ENCODE measurements at places on chromosomes 12 and 14.

DNA sequence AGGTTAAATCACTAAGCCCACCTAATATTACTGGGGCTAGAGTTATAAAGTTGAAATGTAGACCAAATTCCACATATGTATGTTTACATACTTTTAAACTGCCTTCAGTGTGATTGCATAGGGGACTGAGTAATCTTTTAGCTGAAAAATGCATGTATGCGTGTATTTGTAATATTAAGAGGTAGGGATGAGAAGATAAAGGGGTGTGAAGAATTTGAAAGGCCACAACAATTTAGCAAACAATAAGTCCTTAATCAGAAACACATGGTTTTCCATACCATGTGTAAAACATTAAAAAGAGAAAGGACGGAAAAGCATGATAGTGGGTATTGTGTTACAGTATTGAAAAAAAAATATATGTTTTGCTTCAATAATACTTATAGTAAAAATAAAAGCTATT is 919.9 kb upstream of the FLRT2 start:
- DNase-seq = no peak

GRCh38 chr14:106844608-106845285 is 1318.4 kb downstream of the TMEM121 start:
- peak; percentile 75 for DNase-seq

- DNase-seq = no peak
These were observed 19.4 kb downstream of the ZFYVE21 start for GRCh38 chr14:103735022-103735421.

GRCh38 chr14:60648934-60649874 is at the start of gene SIX1:
Gene SIX1, minus strand, starts transcription at chr14:60649477. Its CDS starts 288 bp downstream, at chr14:60649189.
- DNase-seq = peak; percentile 67

- DNase-seq = no peak
These were observed 398.7 kb upstream of the DDHD1 start for GRCh38 chr14:53551862-53552261.

- DNase-seq = no peak
These were observed 72.0 kb downstream of the C12orf56 start for GRCh38 chr12:64318605-64319004.

GRCh38 chr14:95482627-95483308 is 33.7 kb downstream of the SYNE3 start:
- no peak for DNase-seq

- DNase-seq = no peak
These were observed 283.5 kb downstream of the ZFP36L1 start for GRCh38 chr14:68509188-68509983.

DNA sequence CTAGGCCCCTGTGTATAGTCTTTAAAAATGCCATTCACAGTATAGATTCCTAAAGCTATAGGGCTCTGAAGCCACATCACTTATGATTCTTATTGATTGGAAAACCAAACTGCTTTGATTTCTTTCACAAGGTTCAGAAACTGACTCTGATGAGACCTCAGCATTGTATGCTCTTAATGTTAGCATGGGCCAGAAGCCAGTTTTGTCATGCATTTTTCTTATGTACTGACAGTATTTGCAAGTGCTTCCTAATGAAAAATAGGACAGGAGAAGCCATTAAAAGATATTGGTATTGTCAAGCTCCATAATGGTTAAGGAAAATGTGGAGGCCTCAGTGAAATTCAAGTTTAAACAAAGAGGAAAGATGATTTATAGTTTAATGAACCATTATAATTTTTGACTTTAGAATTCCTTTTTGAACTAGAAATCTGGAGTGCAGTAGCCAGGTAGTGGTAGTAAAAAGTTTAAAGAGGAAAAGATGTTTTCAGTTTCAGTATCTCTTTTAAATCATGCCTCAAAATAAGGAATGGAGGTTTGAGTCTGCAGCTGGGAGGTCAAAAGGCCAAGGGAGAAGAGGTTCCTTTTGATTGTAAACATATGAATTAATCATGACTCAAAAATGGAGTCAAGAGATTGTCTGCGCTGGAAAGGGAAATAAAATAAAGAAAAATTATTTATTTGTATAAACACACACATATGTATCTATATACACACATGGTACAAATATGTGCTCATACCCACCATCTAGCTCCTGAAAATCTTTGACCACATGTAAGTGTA is 388.1 kb upstream of the PRICKLE1 start:
- no peak for DNase-seq

DNA sequence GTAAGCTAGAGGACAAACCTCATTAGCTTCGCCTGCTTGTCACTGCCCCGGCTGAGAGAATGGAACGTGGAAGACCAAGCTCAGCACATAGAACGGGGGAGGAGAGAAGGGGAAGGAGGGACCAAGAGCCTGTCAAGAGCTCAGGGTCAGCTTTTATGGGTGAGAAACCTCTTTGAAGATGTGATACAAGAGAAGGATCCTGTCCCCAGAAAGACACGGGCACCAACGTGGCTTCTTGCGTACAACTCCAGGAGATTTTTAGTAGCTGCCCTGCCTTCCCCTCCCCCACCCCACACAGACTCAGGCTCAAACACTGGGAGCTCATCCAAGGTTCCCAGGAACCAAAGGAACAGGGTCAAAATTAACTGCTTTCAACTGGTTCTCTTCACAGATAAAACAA is 34.7 kb downstream of the APPL2 start:
- DNase-seq = no peak

DNA sequence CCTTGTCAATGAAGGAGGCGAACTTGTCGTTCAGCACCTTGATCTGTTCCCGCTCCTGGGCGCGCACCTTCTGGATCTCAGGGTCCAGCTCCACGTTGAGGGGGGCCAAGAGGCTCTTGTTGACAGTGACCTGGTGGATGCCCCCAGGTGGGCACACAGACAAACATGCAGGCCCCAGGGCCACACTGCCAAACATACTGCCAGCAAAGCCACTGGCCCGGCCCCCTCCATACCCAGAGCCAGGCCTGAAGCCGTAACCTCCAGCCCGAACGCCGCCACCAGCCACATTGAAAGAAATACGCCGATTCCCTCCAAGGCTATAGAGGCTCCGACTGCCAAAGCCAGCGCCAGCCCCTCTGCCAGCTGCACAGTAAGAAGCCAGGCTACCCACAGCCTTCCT is 337 bp downstream of the KRT74 start:
- no peak for DNase-seq

DNA sequence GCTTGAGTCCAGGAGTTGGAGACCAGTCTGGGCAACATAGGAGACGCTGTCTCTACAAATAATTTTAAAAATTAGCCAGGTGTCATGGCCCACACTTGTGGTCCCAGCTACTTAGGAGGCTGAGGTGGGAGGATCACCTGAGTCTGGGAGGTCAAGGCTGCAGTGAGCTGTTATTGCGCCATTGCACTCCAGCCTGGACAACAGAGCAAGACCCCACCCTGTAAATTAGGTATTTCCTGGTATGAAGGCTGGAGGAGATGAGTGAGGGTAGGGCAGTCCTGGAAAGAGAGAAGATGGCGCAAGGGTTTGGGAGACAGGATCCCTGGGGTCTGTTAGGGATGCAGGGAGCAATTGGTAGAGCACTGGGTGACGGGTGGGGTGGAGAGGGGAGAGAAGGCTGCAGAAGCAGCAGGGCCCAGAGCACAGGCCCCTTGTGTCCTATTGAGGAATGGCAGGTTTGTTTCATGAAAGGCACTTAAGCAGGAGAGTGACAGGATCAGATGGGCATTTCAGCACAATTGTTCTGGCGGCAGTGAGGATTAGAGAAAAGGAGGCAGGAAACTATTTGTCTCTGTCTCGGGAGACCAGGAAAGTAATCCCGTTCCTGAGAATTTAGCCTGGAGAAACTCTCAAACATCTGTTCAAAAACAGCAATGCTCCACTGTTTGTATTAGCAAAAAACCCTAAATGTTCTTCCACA is 47.2 kb upstream of the KTN1 start:
- no peak for DNase-seq

- DNase-seq = no peak
These were observed 182.1 kb downstream of the NELL2 start for GRCh38 chr12:44694017-44694416.

- no peak for DNase-seq
These were observed 167.6 kb downstream of the RBM19 start for GRCh38 chr12:113798552-113798951.

GRCh38 chr12:2190085-2190484 is 137.3 kb downstream of the CACNA1C start:
- no peak for DNase-seq

DNA sequence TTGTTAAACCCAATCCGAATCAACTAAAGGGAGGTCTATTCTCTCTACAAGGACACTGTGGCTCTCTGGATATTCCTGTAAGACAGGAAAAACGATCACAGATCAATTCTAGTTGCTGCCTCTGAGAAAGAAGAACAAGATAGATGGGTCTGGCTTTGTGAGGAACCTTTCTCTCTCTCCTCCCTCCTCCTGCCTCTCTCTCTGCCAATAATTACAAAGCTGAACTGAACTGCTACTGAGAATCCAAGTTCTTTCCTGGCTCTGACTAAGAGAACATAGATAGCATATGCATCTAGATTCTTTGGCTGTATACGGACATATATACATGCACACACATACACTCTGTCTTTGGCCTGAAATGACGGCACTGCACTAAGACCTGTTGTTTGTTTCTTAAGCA is 27.6 kb downstream of the ETV6 start:
- DNase-seq = no peak

- DNase-seq = no peak
These were observed 200.2 kb upstream of the MYL2 start for GRCh38 chr12:111120578-111120977.

- no peak for DNase-seq
These were observed 834 bp downstream of the ARHGEF25 start for GRCh38 chr12:57611827-57612710.

- DNase-seq = no peak
These were observed 817 bp upstream of the MDM1 start for GRCh38 chr12:68332728-68333630.

DNA sequence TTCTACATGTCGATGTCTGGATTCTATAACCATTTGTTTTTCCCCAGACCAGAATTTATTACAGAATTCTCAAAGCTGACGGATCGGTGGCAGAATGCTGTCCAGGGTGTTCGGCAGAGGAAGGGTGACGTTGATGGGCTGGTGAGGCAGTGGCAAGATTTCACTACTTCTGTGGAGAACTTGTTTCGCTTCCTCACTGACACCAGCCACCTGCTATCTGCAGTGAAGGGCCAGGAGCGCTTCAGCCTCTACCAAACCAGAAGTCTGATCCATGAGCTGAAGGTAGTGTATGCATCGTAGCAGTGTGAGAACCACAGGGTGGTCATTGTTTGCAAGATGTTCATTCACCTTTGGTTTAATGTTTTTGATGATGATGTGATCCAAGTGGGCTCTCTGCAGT is 124.0 kb downstream of the ESR2 start:
- no peak for DNase-seq

GRCh38 chr12:64387197-64387816 is 3.3 kb downstream of the C12orf56 start:
- no peak for DNase-seq

- DNase-seq = peak; percentile 82
These were observed 9.1 kb upstream of the NEMF start for GRCh38 chr14:49861699-49862088.

- no peak for DNase-seq
These were observed 11.6 kb upstream of the CCDC85C start for GRCh38 chr14:99615497-99616157.

- no peak for DNase-seq
These were observed 14.6 kb upstream of the MIA2 start for GRCh38 chr14:39219075-39219499.

GRCh38 chr12:116861320-116861719 is 19.9 kb downstream of the HRK start:
- no peak for DNase-seq

- DNase-seq = no peak
These were observed 4.1 kb downstream of the GMPR2 start for GRCh38 chr14:24236689-24237462.

GRCh38 chr14:37122919-37123639 is 49.3 kb downstream of the SLC25A21 start:
- no peak for DNase-seq

GRCh38 chr14:62126879-62127478 is 364.8 kb downstream of the SNAPC1 start:
- DNase-seq = no peak

DNA sequence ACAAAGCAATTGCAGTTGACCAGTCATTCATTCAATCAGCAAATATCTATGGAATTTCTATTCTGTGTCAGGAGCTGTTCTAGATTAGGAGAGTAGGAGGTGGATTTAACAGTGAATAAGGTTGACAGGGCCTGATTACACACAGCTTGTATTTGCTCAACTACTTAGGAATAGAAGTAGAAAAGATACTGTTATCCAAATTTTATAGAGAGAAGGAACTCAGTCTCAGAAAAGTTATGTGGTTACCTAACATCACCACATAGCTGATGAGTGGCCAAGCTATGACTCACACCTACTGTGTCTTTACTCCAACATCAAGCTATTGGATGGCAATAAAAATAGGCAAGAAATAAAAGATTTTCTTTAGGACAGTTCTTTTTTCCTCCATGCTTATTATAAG is 374.8 kb downstream of the RMST start:
- no peak for DNase-seq

DNA sequence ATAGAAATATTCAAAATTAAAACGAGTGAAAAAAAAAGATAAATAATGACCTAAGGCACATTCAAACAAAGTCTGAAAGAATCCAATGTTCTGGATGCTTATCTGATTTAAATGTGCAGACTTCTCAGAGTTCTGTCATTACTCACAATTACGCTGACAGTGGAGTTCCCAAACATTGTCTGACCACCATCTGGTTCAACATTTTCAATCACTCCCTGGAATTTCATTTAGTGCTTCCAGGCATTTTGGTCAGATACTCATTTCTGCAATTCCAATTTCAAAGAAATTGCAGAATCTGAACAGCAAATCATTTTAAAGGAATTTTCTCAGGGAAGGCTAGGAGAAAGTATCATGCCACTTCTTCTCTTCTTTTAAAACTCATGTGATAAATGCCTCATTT is 398.2 kb upstream of the PDE3A start:
- no peak for DNase-seq

GRCh38 chr14:67973436-67973835 is 153.9 kb downstream of the RAD51B start:
- DNase-seq = no peak

GRCh38 chr12:25533150-25533549 is 19.9 kb downstream of the LMNTD1 start:
- no peak for DNase-seq

DNA sequence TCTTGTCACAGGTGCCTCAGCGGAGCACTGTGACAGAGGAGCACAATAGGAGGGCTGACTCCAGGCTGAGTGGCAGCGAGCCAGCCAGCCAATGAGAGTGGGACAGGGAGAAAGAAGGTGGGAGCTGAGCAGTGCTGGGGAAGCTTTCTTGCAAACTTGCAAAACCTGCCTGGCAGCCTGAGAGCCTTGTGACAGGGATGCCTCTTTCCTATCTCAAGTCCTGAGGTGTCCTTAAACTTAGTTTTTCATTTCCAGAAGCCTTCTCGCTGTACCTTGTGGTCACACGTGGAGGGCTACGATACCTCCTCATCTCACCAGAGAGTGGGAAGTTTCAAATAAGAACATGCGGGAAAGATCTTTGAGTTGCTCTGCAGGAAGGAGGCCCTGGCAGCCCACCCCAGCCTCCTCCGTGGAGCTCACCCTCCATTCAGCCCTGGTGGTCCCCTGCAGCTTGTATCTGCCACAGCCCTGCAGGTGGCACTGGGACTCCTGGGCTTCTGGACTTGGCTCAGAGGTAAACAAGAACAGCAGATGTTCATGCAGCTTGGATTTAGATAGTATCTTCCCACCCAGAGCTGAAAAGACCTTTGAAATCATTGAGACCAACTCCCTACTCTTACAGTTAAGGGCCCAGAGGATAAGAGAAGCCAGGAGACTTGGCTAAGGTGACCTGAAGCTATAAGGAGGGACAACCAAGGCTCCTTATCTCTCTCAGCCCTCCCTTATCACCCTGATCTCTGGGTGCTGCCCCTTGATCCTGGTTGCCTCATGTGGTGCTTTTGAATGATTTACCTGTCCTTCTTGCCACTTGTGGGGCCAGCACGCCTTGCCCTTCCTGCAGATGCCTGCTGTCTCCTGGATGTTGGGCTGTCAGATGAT is 153.5 kb upstream of the MAX start:
- DNase-seq = no peak
